ENCODE measurements at places on chromosomes 13 and 19.
A peak's percentile ranks its signal among the peaks of the same experiment; 100 is the strongest.

DNA sequence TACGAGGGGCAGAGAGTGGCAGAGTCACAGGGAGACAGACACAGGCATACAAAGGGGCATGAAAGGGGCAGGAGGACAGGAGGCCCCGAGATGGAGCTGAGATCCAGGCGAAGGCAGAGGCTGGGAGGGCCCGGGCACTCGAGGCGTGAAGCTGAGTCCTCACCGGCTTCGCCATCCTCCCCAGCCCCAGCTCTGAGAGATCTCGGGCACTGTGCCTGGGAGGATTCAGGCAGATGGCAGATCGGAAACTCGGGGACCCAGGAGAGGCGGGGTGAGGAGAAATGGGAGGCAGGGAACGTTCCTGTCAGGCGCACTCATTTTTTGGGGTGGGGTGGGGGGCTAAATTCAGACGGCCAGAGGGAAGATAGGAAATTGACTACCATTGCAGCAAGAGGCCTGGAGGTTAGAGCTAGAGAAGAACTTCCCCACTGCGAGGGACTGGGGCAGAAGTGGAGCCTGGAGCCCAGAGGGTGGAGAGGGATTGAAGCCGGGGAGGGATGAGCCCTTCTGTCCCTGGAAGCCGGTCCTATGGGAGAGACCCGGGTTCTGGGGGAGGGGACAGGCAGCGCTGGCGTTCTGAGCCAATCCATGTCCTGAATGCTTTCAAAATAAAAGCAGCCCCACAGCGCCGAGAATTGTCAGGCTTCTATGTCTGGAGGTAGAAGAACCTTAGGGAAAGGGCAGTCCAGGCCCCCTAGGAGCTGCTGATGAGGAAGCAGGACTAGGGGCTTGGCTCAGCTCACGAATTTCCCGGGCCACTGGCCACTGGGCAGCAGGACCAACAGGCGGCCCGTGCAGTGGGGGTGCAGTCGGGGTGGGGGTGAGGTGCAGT lies 12.6 kb downstream of the LRRC4B start:
- DNase-seq, result no peak

- no peak for DNase-seq
Measured at GRCh38 chr19:10818301-10819123, 17.5 kb downstream of the TMED1 start.

DNA sequence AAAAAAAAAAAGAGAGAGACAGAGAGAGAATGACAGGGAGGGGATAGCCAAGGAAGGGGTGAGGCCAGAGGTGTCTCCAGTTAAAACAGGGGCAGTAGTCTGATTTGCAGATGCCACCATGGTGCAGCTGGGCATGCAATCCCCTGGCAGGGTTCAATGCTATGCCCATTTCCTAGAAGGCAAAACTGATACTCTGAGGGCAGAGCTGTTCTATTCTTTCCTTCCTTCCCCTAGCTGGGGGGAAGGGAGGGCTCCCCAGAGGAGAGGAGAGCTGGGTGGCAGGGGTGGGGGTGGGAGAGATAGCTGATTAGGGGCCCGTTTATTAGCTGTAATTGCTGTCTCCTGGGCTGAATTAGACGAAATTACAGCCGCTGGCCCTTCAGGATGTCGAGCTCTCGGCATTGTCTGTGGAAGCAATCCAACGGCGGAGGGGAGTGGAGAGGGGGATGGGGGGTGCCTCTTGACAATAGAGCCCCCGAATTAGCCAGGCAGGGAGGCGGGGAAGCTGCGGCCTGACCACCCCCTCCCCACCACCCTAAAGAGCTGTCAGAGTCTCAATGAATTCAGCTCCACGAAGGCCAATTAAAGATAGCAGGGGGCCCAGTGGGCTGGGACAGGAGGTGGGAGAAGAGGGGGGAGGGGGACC lies 14.4 kb upstream of the DPP9 start:
- DNase-seq, result no peak

DNA sequence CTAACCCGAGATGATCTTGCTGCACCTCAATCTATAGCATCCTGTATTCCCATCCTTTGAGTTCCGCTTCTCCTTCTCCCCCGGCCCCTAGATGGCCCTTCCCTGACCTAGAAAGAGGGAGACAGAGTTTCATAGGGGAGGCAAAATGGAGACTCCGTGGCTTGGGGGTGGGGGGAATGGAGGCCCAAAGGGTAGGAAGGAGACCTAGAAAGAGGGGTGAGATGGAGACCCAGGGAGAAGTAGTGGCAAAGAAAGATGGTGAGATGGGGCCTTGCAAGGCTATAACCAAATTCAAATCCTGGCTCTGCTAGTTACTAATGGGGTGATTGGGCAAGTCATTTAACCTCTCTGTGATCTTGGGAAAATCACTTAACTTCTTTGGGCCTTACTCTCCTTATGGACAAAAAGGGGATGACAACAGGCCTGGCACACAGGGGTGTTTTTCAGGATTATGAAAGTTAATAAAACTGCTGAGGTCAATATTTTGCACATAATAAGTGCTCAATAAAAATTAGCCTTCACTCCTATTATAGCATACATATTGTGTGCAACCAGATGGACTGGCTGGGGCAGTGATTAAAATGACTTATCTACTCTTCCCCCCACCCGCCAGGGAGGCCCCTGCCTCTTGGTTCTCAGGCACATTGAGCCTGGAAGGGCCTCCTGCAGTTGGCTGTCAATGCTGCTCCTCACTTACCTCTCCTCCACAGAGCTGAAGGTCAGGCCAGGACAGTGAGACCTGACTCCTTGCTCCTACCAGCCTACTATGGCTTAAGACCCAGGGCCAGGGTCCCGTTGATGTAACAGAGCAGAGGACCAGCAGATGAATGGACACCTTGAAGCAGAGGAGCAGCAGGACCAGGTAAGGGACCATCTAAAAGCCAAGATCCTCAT lies 633 bp downstream of the SPHK2 start:
- no peak for DNase-seq

GRCh38 chr13:112226320-112227002 lies 149.7 kb upstream of the SPACA7 start:
- DNase-seq, result no peak

GRCh38 chr19:940591-941291 lies 14.9 kb downstream of the ARID3A start:
- DNase-seq, result peak; percentile 55

DNA sequence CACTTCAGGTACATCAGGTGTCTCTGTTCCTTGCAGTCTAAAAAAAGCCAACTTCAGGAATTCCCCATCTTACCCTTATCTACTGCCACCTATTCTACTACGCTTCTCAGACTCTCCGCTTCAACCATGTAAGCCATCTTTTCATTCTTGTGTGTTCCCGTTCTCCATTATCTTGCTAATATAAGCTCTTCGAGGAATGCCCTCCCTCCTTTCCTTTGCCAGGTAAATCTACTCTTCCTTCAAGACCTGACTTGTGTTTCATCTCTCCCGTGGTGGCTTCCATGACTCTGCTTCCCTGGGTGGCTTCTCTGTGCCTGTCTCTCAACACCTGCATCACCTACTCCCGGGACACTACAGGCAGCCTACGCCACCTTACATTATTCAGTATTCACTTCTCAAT lies 42.3 kb upstream of the MEDAG start:
- DNase-seq, result no peak

Data from stimulated activated CD4-positive, alpha-beta T cell treated with anti-CD3 and anti-CD28 coated beads, Interleukin-1b, Interleukin-23, amount 100 ng/mL, for 48 hours (primary cell).